ENCODE measurements at places on chromosomes 7 and 10.
A peak's percentile ranks its signal among the peaks of the same experiment; 100 is the strongest.

GRCh38 chr7:103129702-103130549 lies 19.0 kb downstream of the NAPEPLD start:
- DNase-seq, result no peak

DNA sequence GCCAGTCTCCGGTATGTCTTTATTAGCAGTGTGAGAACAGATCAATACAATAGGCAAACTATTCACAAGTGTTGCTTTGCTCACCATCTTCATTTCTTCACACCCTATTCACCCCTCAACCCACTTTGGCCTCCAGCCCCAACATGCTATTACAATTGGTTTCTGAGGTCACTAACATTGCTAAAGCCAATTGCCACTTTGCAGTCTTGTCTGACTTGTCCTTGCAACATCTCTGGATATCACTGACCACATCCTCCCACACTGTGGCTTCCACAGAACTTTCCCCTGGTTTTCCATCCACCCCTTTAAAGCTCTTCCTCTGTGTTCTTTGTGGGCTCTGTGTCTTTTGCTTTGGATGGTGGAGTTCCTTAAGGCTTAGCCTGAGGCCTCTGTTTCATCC lies 5.2 kb upstream of the APBB1IP start:
- no peak for DNase-seq

DNA sequence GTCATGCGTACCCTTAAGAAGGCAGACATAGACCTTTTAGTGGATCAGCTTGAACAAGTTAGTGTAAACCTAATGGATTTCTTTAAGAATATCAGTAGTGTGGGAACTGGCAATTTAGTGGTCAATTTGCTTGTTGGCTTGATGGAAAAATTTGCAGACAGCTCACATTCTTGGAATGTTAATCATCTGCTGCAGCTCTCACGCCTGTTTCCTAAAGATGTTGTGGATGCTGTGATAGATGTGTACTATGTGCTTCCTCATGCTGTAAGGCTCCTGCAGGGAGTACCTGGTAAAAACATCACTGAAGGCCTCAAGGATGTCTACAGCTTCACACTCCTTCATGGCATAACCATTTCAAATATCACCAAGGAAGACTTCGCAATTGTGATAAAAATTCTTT lies 103.4 kb downstream of the ABCA13 start:
- no peak for DNase-seq

GRCh38 chr7:27186668-27187474 lies 1.8 kb upstream of the HOXA11 start:
- no peak for DNase-seq

DNA sequence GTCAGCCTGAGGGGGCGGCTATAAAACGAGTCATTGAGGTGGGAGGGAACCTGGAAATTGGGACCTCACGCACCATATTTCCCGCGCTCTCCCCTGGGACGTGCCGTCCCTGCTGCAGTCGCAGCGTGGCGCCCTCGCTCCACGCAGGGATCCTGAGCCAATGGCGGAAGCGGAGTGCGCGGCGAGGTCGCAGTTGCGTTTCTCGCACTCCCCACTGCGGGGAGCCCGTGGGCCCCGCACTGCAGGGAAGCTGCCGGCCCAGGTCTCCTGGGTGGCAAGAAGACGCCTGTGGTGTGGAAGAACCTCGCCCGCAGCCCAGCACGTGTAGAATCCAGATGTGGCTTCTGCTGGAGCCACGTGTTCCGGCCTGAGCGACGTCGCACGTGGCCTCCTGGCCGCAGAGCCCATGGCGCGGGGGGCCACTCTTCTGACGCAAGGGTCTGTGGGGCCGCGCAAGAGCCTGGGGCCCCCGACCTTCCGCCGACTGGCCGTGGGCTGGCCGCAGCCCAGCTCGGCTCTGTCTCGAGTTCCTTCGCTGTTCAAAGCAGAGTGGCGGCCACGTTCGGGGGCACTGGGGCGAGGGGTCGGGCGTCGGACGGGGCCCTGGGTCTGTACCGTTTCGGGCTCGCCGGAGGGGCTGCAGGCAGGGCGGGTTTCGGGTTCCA lies 26.4 kb downstream of the HIF1AN start:
- DNase-seq, result peak; percentile 22

GRCh38 chr7:4945949-4946348 lies 13.0 kb downstream of the MMD2 start:
- no peak for DNase-seq

GRCh38 chr7:13024121-13024674 lies 336.8 kb downstream of the ARL4A start:
- DNase-seq, result no peak

DNA sequence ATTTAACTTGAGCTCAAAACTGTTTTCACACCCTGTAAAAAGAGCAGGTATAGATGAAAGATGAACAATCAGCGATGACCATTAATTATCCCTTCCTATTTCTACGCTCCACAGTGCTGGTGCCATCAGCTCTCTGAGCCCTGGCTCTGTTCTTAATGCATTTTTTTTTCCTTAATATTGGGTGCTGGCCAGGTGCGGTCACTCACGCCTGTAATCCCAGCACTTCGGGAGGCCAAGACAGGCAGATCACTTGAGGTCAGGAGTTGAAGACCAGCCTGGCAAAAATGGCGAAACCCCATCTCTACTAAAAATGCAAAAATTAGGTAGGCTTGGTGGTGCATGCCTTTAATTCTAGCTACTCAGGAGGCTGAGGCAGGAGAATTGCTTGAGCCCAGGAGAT lies 4.2 kb downstream of the STEAP4 start:
- DNase-seq, result no peak

DNA sequence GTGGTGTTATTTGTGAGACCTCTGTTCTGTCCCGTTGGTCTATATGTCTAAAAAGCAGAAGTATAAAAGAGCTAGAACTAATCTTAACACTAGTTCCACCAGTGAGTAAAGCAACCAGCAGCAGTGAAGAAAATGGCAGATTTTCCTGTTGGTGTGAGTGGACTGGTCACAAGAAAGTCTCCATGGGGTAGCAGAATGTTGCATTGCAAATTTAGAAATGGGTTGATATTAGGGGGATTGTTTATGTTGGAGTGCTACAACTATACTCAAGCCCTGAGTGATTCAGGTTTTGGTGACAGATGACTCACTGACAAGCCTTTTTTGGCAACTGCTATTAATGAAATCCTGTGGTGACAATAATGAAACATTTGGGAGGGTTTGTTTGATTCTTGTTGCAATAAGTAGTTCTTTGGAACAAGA lies 5.6 kb downstream of the AVL9 start:
- DNase-seq, result no peak

DNA sequence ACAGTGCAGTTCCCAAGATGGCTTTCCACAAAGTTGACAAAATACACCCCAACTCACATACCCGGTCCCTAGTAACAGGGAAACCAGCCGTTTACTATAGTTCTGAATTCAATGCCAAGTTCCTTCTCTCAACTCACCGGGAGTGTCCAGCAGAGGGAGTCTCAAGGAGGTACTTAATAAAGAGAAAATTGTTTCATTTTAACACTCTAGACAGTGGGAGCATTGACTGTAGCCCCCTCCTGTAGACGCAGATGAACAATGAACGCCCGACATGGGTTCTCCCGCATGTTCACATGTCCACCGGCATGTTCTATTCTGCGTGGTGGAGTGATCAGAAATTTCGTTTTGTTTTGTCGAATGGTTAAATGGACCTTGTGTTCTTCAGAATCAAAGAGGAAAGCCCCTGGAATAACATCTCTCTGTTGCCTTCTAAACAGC lies 1.9 kb downstream of the HIPK2 start:
- DNase-seq, result peak; percentile 41

DNA sequence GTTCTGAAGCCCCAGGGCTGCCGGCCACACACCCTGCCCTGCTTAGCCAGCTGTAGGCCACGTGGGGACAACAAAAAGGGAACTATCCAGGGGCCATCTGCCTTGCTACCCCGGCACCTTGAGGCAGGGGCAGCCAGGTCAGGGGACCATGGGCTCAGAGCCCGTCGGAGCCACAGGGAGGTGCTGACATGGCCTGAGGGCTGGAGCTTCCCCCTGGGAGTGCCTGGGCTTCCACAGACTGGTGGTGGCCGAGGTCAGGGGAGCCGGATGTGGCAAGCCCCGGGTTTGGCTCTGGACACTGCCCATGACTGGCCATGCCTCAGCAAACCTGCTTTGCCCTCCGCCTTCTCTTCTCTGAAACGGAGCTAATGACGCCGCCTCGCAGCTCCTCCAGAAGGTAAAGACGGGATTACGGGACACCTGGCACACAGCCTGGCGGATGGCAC lies 178.5 kb downstream of the EBF3 start:
- no peak for DNase-seq

DNA sequence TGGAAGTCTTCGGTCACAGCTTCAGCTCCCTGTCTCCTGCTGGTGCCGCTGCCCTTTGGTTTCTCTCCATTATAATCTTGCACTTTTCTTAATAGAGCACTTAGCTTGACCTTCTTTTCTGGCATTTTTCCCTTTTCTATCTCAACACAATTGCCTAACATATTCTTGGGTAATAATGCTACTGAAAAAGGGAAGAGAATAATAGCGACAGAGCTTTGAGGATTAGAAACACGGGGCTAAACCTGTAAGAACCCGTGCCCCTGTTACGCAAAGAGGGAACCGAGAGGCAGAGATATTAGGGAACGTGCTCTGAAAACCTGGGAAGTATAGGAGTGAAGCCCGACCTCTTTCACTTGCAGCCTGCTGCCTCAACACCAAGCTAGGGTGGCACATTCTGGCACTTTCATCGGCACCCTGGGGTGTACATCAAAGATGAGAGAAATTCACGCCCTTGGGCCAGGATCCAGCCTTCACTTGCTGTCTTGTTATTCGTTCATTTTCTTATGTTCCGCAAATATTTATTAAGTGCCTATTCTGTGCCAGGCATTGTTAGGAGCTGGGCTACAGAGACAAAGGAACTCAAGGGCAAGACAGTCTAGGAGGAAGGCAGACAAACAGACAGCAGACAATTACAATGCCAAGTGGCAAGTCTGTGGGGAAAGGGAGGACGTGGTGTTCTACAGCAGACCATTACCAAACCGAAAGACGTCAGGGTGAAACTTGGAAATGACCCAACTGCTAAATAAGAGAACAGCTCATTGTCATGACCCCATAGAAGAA lies 33.0 kb upstream of the GALNTL5 start:
- DNase-seq, result no peak

- DNase-seq, result no peak
Observed at GRCh38 chr10:85060944-85061343, 732.6 kb downstream of the CCSER2 start.

GRCh38 chr10:74047871-74048270 lies 50.0 kb downstream of the VCL start:
- DNase-seq, result peak; percentile 53

DNA sequence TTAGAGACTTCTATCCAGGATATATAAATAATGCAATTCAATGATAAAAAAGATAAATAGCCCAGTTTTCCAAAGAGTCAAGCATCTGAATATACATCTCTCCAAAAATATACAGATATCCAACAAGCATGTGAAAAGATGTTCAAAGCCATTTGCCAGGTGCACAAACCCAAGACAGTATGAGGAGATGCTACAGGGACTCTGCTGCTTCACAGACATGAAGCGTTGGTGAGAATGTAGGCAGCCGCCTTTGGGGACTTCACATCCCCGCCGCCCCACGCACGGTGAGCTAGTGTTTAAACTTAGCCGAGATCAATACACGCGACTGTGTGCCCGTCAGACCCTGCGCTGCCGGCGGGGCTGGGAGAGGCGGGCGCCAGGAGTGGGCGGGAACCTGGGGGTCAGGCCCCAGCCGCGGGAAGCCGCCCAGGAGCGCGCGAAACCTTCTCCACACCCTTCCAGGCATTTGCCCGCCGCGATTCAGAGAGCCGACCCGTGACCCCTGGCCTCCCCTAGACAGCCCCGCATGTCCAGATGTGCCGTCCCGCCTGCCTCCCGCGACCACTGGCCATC lies 927 bp upstream of the ALOX5 start:
- no peak for DNase-seq

GRCh38 chr10:94125856-94126255 lies 132.1 kb downstream of the PLCE1 start:
- no peak for DNase-seq

DNA sequence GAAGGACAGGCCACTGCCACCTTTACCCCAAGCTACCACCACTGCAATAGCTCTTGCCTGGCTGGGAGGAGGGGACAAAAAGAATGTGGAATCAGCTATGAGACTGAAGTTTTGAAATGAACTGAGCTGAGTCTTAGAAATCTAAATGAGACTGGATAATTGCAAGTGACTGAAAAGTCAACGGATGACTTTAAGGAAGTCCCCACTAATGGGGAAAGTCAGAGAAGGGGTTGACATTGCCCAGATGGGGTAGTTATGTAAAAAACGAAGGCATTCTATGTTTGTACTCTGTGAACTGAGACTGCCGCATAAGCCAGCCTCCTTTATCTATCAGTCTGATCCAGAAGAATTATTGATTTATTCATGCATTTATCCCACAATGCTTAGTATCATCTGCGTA lies 67.2 kb downstream of the RBM20 start:
- no peak for DNase-seq

DNA sequence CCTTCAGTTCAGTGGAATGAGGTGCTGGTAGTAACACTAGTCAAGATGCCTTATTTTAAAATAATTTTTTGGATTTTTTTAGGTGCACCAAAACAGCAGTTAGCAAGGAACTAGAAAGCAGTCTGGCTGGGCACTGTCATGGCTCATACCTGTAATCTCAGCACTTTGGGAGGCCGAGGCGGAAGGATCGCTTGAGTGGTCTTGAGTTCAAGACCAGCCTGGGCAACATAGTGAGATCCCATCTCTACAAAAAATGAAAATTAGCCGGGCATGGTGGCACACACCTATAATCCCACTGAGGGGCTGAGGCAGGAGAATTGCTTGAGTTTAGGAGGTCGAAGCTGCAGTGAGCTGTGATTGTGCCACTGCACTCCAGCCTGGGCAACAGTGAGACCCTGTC lies 25.8 kb downstream of the PLA2G12B start:
- DNase-seq, result no peak

GRCh38 chr10:15113766-15114165 lies 16.6 kb downstream of the RPP38 start:
- DNase-seq, result no peak

DNA sequence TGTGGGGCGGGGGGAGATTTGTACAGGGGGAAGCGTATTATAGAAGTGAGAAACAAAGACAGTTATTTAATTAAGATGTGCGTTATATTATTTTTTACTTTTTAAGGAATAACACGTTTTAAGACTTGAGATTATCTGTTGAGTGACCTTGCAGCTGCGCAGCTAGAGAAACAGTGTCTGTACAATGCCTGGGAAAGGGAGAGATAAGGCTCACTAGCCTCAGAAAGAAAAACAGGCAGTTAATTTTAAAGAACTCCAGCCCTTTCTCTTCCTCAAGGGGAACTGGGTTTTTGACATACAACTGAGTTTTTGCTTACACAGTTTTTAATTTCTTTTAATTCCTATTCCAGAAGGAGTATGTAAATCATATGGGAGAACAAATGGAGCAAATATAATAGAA lies 50.7 kb downstream of the LMBR1 start:
- DNase-seq, result no peak

GRCh38 chr7:473211-473734 lies 46.4 kb downstream of the PDGFA start:
- no peak for DNase-seq

DNA sequence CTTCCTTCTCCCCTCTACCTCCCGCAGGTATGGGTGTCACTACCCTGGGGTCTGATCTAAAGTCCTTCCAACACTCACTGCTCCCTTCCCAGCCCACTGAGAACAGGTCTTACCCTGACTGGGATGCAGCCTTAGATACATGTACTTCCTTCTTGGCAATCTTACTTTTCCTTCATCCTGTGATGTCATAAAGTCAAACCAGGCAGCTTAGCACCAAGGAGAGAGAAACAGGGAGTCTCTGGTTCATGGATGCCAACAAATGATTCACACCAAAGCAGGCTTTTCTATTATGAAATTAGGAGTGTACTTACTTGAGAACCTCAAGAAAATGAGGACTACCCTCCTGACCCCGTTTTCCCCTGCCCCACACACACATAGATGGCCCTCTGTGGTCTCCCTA lies 111.0 kb upstream of the KMT2E start:
- no peak for DNase-seq

GRCh38 chr10:60654813-60655464 lies 123.3 kb upstream of the CDK1 start:
- DNase-seq, result no peak

Data from HTR-8/SVneo (cell line).